Glutamatergic neuron (in vitro differentiated cells): ENCODE measurements at places on chromosomes 2 and 18.

DNA sequence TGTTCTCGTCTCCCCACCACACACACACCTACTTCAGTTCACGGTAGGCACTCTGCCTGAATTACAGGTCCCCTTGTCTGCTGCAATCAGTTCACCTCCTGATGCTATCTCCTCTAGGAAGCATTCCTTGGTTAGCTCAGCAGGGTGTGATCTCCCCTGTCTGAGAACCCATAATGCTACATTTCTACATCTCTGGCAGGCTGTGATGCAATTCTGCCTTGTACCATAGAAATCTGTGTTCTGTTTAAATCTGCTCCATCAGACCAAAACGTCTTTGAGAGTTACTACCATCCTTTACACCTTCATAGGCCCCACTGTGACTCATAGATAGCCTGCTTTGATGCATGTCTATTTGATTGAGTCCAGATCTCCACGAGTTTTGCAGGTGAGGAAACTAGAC lies 103.9 kb downstream of the TTC32 start:
- no peak for DNase-seq

DNA sequence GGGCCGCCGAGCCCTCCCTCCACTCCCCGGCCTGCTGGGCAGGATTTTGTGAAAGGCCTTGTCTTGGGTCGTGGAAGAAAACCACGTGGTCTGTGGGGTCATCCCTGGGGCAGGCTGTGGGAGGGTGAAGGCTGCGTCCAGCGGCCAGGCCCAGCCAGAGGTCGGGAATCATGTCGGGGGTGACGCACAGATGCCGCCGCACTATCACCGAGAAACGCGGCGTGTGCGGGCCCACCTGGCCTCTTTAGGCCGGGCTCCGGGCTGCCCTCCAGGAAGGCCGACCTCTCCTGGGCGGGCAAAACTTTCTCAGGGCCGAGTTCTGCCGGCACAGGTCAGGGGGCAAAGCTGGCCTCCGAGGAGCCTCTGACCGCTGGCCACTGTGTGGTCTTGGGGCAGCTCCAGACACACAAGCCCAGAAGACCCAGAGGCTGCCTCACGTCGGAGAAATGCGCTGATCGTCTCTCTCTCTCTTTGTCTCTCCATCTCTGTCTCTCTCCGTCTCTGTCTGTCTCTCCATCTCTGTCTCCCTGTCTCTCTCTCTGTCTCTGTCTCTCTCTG lies 28.4 kb downstream of the NFATC1 start:
- DNase-seq, result no peak

DNA sequence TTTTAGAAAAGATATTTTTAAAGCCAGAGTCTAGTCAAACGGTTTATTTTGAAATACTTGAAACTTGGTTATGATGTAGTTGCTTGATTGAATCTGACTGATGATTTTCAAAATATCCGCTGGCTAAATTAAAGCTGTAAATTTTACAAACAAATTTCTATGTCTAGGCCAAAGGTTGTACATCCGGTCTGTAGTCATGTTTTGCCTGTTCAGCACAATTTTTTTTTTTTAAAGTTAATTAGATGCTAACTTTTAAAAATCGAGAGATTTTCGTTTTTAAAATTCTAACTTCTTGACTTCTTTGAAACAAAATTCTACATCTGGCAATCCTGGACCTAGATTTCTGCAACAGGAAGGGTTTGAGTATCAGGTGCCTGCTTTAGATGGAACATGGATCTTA lies 412.4 kb downstream of the TXNL1 start:
- no peak for DNase-seq

- DNase-seq, result peak; percentile 9
Observed at GRCh38 chr2:20612925-20613916, 37.7 kb downstream of the HS1BP3 start.

DNA sequence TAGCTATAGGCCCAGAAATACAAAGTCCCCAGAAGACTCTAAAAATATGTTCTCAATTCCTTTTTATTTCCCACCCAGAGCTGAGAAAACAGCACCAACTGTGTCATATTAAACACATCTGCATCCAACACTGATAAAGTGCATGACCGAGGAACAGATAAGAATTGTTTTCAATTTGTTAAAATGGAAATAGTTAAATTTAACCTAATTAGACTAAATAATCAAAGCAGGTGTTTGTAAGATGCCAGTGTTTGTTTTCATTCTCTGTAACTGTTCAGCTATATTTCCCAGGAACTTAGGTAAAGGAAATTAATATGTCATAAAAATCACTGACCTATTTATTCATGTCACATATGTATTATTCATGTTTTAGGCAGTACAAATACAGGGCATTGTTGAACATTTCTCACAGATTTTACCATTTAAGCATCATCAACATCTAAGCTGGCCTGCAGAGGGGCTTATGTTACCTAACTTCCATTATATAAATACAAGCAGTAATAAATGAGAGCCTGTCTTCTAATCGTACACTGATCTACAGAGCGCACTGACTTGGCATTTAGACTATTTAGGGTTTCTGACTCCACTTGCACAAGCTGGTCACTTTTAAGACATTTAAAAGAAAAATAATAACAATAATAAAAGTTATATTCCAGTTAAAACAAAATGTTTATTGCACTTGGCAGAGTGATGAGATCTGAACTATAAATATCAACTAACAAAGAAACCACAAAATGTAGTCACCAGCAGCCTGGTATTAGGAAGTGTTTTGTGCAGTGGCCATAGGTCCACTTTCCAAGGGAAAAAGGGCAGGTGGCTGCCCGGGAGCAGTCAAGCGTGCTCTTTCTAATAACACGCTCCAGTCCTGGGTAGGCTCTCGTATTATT lies 86.6 kb upstream of the ZFP36L2 start:
- DNase-seq, result no peak

DNA sequence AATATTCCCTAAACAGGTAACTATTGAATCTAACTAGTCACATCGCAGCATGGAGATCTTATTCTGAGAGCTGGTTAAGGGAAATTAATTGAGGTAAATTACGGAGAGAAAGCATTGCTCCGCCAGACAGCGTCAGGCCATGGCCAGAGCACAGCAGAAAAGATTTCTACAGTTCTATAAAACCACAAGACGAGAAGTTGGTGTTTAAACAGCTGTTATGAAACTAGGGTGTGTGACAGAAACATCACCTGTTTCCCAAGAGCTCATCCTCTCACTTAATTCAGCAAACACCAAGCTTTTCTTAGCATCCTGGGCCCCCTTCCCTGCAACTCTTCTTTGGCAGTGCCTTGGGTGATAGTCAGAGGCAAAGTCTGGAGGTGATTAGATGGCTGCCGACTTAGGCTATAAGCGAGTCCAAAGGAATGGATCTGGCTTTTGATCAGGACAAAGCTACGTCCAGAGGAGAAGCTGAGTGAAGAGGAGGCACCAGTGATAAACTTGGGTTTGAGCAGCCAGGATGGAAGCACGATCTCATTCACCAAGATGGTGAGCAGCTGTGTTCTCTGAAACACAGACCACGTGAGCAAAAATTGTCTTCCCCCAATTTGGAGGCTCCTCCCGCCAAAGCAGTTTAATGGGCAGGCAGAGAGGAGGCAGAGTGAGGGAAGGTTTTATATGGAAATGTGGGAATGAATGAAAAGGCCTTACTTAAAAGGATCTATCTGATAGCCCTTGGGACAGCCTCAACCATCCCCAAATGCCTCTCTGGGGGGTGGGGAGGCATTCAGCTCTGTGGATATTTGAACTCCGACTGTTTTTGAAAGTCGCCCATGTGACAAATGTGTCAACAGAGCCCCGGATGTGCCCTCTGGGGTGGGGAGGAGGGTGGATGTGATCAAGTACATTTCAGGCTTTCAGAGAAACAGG lies 57.8 kb downstream of the PKDCC start:
- no peak for DNase-seq

DNA sequence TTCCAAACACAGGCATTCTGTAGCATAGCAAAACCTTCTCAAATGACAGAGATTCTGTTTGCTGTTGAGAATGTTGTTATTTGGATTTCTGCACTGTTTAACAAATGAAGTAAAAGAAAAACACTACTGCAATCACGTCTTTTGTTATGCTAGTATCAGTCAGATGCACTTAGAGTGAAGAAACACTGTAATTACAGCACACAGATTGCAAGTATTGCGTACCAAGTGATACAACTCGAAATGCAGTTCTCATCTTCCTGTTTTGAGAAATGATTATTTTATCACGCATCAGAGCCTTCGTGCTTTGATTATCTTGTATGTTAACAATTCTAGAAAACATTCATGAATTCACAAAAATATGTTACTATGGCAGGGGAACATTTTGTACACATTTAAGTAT lies 41.8 kb upstream of the KLF11 start:
- no peak for DNase-seq

DNA sequence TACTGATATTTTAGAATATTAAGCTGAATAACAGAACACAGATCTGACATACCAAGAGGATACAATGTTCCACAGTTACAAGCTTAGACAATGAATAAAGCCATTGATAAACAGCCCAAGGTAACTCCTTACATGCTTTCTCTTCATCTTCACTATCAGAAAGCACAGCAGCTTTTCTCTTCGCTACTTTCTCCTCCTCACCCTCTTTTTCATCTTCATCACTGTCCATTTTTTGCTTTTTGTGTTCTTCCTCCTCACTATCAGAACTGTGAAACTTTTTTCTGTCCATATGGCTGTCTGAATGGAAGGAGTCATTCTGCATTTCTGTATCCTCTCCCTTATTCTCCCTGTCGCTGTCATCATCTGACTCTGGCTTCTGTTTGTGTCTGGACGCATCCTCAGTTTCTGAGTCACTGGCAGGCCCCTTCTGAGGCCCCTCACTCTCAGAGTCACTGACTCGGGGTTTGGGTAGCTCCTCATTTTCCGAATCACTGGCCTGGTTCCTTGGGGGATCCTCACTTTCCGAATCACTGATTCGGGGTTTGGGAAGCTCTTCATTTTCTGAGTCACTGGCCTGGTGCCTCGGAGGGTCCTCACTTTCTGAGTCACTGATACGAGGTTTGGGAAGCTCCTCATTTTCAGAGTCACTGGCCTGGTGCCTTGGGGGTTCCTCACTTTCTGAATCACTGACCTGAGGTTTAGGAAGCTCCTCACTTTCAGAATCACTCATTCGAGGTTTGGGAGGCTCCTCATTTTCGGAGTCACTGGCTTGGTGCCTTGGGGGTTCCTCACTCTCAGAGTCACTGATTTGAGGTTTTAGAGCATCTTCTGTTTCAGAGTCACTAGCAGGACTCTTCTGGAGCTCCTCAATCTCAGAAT lies 21.5 kb downstream of the IWS1 start:
- DNase-seq, result no peak

GRCh38 chr18:75418293-75419005 lies 9.1 kb downstream of the SMIM21 start:
- no peak for DNase-seq

GRCh38 chr2:17644997-17645720 lies 104.7 kb downstream of the VSNL1 start:
- DNase-seq, result no peak

DNA sequence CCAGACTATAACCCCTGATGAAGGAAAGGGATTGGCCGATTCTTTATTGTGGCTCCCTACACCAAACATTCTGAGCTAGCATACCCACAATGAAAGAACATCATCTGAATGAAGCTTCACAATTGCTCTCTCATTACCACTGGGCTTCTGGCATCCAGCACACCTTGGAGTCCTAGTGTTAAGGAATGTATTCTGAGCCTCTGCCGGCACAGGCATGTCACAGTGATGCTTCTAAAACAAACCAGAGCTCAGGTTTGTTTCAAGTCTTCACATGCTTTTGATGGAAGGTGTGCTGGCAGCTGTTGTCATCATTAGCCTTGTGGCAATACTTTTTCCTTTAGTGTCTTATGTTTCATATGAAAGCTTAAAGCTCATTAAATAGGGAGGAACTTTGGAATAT lies 76.3 kb upstream of the RBBP8 start:
- no peak for DNase-seq

DNA sequence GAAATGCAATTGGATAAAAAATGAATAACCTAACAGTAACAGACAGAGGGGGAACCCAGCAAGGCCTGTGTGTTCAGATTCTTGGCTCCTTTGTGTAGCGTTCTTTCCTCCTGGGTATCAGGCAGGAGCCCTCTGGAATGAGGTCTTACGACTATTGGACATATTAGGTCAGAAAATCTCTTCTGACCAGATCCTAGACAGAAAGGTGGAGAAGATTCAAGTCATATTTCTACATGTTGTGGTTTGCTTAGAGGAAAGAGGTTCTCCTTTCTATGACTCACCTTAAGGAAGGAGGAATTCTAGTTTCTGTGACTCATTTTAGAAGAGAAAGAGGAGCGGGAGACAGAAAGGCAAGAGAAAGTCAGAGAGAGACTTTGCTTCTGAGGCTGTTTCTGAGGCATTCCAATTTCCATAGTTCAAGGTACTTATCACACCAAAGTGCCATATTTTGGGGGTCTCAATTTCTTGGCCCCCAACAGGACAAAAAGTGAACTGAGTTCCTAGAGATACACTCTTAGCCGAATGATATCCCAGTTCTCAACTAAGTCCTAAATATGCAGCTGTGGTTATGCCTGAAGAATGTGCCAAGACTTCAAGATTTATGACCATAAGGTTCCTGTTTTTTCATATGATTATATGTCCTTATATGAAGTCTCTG lies 618.6 kb downstream of the ZEB2 start:
- no peak for DNase-seq

DNA sequence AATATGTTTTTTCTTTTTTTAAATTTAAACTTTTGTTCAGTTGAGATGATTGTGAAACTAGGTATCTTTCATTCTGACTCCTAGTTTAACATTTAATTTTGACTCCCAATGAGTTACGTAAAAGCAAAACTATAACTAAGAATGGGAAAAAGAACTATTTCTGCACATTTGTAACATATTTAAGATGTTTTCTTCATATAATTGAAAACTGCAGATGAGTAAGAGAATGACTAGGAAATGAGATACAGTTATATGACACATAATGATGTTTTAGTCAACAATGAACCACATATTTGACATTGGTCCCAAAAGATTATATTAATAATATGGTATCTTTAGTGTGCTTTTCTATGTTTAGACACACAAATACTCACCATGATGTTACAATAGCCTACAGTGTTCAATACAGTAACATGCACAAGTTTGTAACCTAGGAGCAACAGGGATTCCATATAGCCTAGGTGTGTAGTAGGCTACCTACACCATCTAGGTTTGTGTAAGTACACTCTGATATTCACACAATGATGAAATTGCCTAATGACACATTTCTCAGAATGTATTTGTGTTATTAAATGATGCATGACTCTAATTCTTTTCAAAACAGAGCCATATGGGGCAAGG lies 12.6 kb downstream of the ERMN start:
- no peak for DNase-seq

DNA sequence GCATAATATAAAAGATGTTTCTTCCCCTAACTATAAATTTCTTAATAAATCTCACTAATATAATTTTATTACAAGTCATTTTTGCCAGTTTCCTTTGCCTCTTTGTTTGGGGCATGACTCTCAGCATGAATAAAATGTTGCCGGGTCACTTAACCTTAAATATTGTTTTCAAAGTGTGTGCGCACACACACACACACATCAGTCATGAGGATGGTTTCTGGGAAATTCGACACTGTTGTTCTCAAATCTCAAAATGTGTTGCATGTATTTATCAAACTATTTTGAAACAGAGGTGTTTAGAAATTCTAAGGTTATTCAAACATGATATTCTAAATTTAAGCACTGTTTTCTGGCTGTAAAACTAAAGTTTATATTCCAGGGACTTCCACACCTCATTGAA lies 31.5 kb downstream of the FAP start:
- no peak for DNase-seq
